ENCODE measurements at places on chromosomes 7 and 10.

GRCh38 chr10:116112232-116113231, 160.5 kb downstream of the GFRA1 start:
- no peak for DNase-seq

DNA sequence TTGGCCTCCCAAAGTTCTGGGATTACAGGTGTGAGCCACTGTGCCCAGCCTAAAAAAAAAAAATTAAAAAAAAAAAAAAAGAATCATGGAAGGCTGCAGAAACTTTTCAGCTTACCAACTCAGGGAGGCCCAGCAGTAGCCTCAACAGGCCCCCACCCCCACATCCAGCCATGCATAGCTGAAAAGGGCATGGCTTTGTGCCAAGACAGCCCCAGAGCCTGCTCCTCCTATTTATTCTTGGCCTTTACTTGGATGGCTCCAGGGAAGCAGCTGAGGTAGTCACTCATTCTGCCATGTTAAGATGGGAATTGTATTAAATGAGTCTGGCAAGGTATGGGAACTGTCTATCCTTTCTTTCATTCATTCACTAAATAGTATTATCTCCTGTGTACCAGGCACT, 13.7 kb upstream of the CNNM2 start:
- no peak for DNase-seq

DNA sequence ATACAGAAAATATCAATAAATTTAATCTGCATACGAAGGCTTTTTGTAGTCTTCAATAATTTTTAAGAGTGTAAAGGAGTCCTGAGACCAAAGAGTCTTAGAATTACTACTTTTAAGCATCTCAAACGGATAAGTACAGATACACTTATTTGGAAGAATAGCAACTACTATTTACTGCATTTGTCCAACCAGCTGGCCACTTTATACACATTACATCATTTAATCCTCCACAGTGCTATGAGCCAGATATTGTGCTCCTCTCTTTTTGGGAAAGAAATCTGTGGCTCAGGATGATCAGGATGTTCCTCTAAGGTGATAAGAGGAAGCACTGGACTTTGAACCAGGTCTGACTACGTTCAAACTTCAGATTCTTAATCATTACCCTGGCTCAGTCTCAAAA, 588.6 kb upstream of the LRRTM3 start:
- DNase-seq: no peak

DNA sequence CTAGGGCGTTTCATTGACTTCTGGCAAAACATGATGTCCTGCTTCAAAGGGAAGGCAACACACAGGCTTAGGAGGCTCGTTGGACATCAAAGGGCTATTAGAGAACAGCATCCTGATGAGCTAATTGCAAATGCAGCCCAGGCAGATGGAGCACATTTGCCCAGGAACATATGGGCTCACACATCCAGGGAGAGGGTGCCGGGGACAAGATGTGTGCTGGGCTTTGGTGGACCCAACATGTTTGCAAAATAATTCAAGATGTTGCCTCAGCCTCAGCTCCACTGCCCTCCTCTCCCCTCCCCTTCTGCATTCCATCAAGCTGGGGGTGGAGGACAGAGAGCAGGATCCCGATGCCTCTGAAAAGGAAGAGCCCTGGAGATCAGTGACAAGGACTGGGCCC, 217.1 kb upstream of the ZMIZ1 start:
- DNase-seq: no peak

- DNase-seq: no peak
Measured at GRCh38 chr10:112912410-112912928, 37.6 kb upstream of the TCF7L2 start.

DNA sequence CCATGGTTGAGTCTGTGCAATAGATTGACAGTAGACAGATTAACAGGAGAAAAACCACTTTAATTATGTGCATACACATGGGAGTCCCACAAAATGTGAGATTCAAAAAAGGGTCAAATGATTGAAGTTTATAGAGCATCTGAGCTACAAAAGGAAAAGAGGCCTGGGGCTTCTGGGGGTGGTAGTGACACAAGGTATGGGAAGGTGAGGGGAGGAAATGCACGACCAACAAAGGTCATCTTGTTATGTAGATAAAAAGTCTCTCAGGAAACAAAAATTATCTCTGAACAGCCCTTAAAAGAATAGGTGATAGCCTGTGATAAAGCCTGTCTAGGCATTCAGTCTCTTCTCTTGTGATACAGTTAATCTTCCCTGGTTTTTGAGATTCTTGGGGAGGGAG, 141.7 kb downstream of the SEC23IP start:
- DNase-seq: no peak

- no peak for DNase-seq
Measured at GRCh38 chr10:60175441-60175971, 214.2 kb downstream of the ANK3 start.

DNA sequence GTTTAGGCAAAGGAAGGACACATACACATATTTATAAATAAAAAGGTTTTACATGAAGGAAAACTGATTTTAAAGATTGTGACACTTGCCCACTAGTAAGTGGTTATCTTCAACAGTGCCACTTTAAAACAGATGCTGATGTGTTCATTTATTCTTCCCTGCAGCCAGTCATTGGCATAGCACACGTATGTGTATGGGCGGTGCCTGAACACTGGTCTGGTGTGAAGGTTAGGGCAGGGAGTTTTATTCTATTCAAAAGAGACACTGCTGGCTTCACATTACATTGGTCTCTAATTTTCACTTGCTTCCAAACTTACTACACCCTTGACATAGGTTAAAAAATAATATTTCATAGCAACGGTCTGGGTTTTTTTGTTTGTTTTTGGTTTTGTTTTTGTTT, 57.9 kb downstream of the NOD1 start:
- DNase-seq: no peak

DNA sequence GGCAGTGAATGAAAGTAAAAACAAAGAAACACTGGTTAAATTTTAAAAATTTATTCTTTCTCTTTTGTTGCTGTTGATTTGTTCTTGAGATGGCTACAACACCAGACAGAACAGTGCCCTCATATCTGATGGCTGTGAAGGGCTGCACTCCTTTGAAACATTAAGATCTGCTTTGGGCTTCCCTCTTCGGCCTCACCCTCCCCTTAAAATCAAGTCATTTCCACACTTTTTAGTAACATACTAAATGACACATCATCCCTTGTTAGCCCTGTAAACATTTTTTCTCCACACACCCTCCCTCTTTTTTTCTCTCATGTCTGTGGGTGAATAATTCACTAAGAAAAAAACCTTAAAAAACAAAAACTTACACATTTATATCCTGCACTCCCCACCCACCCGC, 16.4 kb downstream of the IRF5 start:
- DNase-seq: no peak

DNA sequence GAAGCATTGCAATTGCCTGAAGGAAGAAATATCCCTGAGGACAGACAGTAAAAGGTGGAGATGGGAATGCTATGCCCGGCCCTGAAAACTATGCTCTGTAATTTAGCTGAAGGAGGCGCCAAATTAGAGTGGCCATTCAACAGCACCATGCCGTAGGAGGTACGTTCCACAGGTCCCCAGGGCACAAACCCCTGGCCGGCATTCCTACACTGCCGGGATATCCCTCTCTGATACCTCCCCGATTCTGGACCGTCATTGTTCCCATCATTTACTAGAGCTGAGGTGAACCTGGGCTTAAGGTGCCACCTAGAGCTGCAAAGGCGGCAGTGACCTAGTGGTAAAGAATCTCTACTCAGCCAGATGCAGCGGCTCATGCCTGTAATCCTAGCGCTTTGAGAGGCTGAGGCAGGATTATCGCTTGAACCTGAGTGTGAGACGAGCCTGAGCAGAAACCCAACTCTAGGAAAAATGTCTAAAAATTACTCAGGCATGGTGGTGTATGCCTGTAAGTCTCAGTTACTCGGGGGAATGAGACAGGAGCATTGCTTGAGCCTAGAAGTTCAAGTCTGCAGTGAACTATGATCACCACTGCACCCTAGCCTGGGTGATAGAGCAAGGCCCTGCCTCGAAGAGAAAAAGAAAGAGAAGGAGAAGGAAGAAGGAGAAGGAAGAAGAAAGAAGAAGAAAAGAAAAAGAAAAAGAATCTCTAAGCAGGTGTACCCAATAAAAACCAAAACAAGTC, 53.0 kb upstream of the TNKS2 start:
- no peak for DNase-seq

GRCh38 chr10:12510501-12510941, 161.2 kb downstream of the CAMK1D start:
- peak; percentile 22 for DNase-seq

GRCh38 chr7:45918556-45918955, 2.5 kb downstream of the IGFBP3 start:
- no peak for DNase-seq

GRCh38 chr10:78320506-78320905, 286.8 kb downstream of the RPS24 start:
- no peak for DNase-seq

- DNase-seq: no peak
Measured at GRCh38 chr7:121186746-121187145, 142.1 kb upstream of the WNT16 start.

GRCh38 chr10:49408519-49409306, 12.8 kb upstream of the DRGX start:
- DNase-seq: no peak

DNA sequence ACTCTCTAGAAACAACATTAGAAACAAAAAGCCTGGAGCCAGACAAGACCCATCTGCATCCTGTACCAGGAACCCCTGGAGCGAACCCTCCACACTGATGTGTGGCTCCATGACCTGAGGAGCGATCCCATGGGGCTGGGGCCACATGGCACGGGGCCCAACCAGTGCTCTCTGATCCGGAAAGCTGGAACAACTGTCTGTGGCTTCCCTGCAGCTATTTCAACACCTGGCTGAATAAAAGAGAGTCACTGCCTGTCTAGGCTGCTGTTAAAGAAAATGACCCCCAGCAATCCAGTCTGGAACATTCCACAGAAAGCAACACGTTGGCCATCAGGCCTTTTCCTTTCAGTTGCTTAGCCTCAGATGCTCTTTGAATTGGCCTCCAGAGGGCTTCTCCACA, 20.9 kb downstream of the UROS start:
- no peak for DNase-seq

DNA sequence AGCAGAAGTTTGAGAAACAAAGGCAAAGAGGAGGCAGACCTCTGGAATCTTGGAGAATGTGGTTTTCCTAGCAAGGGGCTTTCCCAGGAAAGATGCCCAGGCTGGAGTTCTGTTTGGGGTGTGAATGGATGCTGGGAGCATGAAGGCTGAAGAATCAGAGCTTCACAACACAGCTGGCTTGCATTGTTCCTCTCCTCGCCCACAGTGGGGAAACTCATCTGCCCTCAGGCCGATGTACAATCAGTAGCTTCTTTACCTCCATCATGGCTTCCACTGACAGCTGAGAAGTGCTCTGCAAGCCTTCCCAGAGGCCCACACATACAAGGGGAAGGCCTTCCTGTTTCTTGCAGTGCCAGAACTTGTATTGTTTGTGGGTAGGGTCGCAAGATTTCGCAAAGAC, 90.8 kb upstream of the HECTD2 start:
- no peak for DNase-seq

- no peak for DNase-seq
Measured at GRCh38 chr7:64037095-64037494, 8.1 kb upstream of the ZNF727 start.

- DNase-seq: no peak
Measured at GRCh38 chr7:144497282-144497681, 93.8 kb upstream of the NOBOX start.

DNA sequence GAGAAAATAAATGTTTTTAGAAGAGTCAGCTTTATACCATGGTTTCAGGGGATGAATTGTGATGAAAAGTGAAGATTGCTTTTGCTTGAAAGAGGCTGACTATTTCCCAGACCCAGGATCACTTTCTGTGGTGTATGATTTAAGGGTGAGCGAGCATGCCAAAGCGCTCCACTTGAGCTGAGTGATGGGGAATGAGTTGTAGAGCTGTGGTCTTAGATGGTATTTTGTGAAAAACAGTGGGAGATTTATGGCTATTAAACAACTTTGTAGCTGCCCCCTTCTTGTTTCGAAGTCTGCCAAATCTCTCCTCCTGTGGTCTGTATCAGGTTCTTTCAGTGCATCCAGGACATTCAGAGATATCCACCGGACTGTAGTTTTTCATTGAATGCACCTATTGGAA, 888.2 kb downstream of the LRMDA start:
- no peak for DNase-seq

GRCh38 chr10:4867520-4868356, 41.7 kb downstream of the AKR1E2 start:
- DNase-seq: peak; percentile 57

- no peak for DNase-seq
Measured at GRCh38 chr10:84820120-84820519, 491.7 kb downstream of the CCSER2 start.

DNA sequence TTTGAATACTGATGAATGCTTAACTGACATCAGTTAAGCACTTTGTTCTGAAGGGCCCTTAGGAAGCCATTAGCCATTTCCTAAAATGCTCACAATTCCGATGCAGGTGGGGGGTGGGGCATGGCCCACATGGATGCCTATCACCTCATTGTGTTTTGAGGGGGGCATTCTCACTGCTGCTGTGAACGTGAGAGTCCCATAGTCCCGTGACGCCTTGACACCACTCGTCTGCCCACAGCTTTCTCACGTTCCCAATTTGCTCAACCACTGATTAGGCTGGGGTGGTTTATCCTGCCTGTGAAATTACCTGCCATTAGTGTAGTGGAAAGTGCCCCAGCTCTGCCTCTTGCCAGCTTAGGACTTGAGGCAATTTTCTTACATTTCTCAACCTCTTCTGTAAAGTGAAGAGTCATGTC, 31.9 kb downstream of the DUSP5 start:
- DNase-seq: no peak

GRCh38 chr7:40197527-40197926, 62.7 kb downstream of the SUGCT start:
- no peak for DNase-seq
